ENCODE measurements at places on chromosomes 1 and 21.

DNA sequence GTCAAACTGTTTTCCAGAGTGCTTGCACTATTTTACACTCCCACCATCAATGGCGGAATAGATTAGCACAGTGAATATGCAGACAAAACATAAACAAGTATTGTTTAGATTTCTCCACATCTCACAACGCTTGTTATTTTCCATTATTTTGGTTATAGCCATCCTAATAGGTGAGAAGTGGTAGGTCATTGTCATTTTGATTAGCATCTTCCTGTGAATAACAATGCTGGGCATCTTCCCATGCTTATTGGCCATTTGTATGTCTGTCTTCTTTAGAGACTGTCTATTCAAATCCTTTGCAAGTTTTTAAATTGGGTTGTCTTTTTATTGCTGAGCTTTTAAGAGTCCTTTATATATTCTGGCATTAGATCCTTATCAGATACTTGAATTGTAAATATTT is 54.7 kb downstream of the LRRC71 start:
- no peak for DNase-seq

- DNase-seq, result no peak
Observed at GRCh38 chr1:73593364-73593763, 604.6 kb downstream of the LRRIQ3 start.

DNA sequence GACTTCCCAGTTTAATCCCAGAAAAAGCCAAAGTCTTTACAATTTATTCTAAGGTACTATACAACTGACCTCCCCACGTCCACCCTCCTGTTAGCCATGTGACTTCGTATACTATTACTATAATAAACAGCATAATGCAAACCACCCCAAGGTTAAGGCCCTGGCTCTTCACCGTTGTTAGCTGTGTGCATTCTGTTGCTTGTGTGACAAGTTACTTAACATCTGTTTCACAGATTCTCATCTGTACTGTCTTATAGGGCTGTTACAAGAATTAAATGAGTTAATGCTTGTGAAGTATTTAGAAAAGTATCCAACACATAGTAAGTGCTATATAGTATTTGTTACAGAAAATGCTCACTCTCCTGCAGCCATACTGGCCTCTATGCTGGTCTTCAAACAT is 15.7 kb downstream of the WARS2 start:
- DNase-seq, result no peak

DNA sequence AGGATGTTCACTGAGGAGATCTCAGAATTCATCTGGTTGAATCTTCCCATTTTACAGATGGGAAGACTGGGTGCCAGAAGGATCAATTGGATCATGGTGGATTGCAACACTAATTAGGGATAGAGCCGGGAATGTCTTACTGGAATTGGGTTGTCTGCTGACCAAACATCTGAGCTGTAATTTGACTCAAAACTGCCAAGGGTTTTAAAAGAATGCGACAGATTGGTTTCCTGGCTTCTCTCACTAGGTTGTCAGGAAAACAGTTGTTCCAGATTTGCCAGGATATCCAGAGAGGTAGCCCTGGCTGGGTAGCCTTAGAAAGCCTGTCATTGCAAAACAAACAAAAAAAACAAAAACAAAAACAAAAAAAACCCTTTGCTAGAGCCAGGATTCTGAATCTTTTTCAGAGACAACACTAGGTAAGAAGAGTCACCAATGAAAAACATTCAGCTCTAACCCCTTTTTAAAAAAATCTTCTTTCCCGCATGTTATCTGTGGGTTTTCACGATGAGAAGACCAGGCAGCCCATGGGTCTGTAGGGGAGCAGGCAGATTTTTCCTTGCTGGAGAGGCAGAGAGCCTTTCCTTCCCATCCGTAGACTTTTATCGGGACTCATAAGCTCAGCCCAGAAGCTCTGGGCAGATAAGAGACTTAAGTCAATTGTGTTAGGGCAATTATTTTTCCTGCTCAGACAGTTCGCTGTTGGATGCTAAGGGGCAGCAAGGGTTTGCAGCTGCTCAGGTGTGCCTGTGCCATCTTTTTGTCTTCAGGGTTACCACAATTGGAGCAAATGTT is 418.9 kb downstream of the PRDM2 start:
- DNase-seq, result peak; percentile 74

GRCh38 chr1:60589046-60589748 is 493.2 kb upstream of the NFIA start:
- no peak for DNase-seq

- no peak for DNase-seq
Observed at GRCh38 chr1:87219141-87219540, 109.5 kb upstream of the LMO4 start.

- no peak for DNase-seq
Observed at GRCh38 chr1:93638981-93639380, 42.7 kb downstream of the BCAR3 start.

DNA sequence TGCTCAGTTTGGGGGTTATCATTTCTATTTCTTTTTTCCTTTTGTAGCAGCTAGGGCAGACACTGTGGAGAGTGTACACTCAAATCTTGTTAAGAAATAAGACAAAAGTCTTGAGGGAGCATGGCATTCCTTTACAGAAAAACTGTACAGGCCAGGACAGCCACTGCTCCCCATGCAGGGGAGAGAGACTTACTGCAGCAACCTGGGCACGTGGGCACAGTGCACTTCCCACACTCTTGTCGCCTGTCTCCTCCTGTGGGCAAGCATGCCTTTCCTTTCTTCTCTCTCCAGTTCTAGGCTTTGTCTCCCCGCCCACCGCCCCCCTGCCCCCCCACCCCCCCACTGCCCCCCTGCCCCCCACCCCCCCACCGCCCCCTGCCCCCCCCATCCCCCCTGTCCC is 51.9 kb downstream of the PHC2 start:
- no peak for DNase-seq

- DNase-seq, result no peak
Observed at GRCh38 chr1:83997631-83998030, 1.3 kb downstream of the TTLL7 start.

GRCh38 chr1:25033030-25033827 is 103.2 kb upstream of the RUNX3 start:
- no peak for DNase-seq

GRCh38 chr21:45582128-45582527 is 39.9 kb upstream of the SLC19A1 start:
- no peak for DNase-seq

DNA sequence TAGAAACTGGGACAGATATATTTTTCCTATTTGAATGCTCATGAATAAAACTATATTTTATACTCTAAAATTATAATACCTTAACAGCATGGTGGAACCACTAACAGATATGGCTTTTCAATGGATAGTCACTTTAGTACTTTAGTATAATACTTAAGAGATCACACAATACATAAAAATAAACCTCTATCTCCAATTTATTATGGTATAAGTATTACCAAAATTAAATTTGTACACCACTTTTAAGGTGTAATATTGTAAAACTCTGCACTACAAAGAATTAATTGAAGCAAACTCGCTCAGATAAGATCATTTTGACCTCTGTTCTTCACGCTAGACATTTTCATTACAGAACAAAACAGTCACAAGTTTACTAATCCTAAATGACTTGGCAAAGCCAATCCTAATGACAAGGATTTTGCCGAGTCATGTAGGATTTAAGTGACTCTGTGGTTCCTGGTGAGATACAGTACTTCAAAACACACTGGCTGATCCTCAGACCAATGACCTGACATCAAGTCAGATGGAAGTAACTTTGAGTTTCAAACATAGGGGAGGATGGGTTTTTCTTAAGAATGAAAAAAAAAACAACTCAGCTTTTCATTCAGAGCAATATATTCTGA is 200.6 kb downstream of the SMYD3 start:
- no peak for DNase-seq

DNA sequence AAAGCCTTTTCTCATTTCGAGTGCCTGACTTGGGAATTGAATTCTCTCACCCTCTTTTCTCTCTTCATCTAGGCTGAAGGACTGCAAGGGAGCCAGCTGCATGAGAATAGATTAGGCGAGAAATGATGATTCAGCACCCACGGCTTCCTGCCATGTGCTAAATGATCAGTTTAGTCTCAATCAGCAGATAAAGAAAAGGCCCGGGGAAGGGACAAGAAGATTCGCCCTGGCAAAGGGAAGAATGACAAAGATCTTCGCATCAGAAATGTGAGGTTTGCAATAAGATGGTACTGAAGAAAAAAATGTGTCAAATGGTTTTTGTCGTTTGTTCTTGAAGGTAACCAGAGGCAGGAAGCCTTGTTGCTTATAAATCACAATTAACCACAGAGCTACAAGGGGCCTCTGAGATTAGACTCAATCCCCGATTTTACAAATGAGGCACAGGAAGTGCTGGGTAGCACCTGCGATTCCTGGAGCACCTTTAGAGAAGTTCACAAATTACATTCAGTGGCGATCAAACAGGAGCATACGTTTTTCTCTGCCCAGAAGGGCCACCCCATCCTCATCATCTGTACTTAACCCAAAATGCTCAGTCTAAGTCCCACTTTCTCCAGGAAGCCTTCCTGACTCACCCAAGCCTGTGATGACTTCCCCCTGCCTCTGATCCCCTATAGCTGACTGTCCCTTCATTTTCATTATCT is 183.4 kb downstream of the ZNF281 start:
- no peak for DNase-seq

DNA sequence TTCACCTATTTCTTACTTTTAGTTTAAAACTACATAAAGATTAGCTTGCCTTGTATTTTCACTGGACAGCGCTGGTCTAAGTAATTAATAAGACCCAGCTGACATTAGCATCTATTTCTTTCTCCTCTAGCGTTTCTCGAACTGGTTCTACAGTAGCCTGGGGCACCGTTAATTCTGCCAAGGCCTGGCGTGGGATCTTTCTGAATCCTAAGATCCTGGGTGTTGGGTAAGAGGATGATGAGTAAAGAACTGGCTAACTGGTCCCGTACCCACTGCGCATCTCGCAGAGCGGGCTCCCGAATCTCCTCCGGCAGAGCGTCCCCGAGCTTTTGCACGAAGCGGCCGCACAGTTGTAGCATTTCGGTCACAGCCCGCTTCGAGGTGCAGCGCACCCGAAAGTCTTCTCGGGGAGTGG is 309 bp downstream of the NSL1 start:
- no peak for DNase-seq

DNA sequence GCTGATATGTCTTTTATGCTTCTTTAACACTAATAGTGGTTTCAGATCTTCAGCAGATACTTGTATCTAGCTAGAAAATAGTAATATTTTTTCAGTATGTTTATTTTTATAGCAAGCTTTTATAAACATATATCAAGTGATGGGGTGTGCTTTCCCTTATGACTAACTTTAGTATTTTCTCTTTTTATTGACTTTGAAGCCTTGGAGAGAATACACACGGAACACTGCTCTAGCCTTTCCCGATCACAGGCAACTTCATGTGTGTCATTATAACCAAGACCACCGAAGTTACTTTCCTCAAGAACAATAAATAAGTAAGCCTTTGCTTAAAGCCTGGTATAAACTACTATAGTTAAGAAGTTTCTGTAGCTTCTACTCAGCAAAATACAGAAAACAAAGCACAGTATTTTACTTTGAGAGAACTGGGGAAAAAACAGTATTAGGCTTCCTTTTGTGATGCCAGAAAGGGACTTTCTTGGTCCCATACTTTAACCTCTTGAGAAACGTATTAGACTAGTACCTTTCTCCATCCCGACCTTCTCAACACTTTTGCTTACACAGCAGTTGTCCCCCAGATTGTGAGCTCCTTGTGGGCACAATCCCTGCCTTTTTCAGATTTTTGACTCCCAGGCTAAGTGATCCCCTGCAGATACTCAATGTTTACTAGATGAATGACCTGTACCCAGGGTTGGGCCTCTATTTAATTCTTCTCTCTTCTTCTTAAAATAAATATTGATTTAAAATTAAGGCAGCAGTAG is 3.3 kb downstream of the ADSS2 start:
- no peak for DNase-seq

DNA sequence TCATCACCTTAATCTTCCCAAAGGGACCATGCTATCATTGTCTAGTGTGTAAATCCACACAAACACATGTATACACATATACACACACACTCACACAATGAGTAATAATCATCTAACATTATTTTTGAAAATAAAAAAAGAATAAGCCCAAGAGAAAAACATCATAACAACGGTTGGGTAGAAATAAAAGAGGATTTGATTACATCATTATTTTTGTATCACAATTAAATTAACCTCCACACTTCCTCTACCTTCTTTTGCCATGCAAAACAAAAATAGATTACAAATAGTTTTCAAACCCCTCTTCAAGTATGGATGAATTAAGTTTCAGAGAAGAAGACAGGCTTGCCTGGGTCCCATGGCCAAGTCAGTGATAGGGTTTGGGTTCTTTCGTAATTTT is 238.1 kb downstream of the VAV3 start:
- no peak for DNase-seq

- no peak for DNase-seq
Observed at GRCh38 chr1:71572038-71572437, 491.2 kb upstream of the ZRANB2 start.

DNA sequence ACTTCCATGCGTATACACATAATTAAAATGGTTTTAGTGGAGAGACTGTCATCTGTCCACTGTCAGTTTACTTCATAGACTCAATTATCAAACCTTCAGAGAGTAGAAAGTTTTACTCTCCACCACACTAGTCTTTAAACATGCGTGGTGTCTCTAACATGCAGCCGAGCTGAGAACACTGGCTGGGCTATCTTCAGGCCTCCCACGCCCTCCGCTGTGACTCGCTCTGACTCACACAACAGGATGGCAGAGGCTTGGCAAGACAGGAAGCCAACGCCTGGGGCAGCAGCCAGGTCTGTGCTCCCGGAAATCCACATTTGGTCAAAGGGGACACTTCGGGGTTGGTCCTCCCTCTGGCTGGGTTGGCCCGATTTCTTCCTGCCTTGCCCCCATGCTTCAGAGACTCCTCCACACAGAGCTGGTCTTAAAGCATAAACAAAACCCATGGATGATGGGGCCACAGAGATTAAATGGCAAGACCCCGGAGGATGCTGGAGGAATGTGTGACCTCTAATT is 22.7 kb upstream of the IFNGR2 start:
- no peak for DNase-seq

- no peak for DNase-seq
Observed at GRCh38 chr21:33428669-33429068, 25.5 kb downstream of the IFNGR2 start.

GRCh38 chr1:208225954-208226937 is 17.9 kb downstream of the PLXNA2 start:
- no peak for DNase-seq

GRCh38 chr1:6495041-6495441 is 3.6 kb upstream of the PLEKHG5 start:
- DNase-seq, result no peak
